ENCODE measurements at places on chromosomes 7 and 10.

DNA sequence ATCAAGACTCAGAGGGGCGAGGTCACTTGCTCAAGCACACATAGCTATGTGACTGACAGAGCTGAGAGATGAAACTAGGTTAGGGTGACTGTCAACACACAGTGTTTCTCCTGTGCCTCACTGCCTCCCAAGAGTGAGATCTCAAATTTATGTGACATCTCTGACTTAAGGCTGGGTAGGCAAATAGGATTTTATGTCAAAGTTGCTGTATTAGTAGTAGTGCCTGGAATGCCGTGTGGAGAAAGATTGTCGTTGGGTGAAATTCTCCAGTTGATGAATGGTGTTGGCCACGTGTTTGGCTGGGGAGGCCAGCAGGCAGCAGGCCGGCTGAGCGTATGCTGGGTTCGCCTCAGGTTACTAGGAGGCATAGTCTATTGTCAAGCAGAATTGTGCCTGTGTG, 148.3 kb upstream of the BMPER start:
- DNase-seq, result peak; percentile 4

DNA sequence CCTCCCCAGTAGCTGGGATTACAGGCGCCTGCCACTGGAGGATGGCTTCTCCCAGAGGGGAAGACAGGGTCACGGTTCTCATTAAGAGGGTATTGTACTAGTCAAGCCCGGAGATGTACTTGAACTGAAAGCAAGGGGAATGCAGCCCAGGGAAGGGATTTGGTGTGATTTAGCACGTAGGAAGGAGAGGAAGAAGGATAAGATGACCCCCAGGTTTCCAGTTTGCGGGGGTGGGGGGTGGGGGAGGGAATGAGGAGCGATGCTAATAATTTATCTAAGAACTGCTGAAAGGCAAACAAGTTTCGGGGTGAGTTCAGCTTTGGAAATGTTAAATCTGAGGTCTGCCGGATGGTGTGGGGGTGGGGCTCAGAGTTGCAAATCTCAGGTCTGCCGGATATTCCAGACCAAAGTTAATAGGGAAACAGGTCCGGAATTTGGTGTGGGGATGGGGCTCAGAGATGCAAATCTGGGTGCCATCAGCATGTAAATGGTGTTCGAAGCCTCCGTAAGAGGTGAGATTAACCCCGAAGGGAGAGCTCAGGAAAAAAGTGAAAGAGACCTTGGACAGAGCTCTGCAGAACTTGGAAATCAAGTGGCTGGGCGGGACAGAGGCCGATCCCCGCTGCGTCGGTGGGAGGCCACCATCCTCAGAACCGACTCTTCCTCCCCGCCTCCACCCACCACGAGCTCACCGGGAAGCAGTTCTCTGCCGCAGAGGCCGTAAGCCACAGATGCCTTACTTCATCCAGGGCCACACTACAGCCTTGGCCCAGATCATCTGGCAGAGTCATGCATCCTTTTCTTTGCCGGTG, 1.6 kb upstream of the SEPHS1 start:
- DNase-seq, result no peak

GRCh38 chr10:48610585-48611093, 5.8 kb upstream of the ARHGAP22 start:
- no peak for DNase-seq

DNA sequence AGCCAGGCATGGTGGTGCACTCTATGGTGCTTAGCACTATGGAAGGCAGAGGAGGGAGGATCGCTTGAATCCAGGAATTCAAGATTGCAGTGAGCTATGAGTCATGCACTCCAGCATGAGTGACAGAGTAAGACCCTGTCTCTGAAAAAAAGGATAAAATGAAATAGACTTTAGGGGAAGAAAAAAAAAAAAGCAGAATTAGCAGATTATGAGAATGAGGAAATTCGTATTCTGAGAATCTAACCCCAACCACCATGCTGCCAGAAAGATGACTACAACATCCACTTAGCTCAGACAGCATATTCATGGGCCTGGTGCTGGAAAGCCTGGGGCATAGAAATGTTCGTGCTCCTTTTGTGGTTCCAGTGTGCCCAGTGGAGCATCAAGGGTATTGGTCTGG, 63.3 kb downstream of the TMEM26 start:
- no peak for DNase-seq

- no peak for DNase-seq
Observed at GRCh38 chr10:45447416-45447815, 73.4 kb downstream of the ALOX5 start.

- DNase-seq, result no peak
Observed at GRCh38 chr10:86687750-86688149, 19.4 kb downstream of the LDB3 start.

DNA sequence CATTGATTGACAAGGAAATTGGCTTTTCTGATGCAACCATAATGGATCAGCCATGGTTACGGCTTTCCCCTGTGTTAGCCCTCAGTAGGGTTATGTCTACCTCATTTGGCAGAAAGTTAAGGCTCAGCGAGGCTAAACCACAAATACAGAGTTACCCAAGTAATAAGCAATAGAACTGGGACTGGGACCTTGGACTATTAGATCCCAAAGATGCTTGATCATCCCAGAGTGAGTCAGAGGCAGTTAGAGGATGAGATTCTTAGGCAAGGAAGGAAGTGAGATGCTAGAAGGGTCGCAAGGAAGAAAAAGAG, 401.4 kb downstream of the TNS3 start:
- no peak for DNase-seq

DNA sequence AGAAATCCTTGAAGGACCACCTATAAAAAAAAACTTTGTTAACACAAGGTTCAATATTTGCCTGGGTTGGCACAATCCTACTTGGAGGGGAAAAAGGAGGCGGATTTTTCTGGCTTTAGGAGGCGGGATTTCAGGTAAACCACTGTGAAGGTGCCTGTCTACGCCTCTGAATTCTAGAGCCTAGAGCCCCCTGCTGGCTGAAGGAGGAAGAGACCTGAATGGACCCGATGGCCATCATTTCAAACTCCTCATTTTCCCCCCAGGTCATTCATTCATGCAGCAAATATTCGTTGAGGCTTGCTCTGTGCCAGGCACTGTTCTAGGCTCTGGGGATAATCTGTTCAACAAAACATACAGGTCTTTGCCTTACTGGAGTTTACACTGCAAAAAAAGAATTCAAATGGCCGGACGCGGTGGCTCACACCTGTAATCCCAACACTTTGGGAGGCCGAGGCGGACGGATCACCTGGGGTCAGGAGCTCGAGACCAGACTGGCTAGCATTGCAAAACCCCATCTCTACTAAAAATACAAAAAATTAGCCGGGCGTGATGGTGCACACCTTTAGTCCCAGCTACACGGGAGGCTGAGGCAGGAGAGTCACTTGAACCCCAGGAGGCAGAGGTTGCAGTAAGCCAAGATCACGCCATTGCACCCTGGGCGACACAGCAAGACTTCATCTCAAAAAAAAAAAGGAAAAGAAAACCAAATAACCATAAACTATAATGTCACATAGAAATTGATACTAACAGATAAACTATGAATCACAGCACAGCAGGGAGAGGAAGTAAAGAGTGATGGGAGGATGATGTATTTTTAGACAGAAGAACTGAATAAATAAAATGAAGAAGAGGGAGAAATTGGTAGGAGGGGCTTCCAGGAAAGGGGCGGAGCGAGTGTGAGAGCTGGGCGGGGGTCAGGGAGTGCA, 90.1 kb upstream of the NFE2L3 start:
- DNase-seq, result no peak

GRCh38 chr7:1200045-1200444, 32.6 kb upstream of the UNCX start:
- no peak for DNase-seq

DNA sequence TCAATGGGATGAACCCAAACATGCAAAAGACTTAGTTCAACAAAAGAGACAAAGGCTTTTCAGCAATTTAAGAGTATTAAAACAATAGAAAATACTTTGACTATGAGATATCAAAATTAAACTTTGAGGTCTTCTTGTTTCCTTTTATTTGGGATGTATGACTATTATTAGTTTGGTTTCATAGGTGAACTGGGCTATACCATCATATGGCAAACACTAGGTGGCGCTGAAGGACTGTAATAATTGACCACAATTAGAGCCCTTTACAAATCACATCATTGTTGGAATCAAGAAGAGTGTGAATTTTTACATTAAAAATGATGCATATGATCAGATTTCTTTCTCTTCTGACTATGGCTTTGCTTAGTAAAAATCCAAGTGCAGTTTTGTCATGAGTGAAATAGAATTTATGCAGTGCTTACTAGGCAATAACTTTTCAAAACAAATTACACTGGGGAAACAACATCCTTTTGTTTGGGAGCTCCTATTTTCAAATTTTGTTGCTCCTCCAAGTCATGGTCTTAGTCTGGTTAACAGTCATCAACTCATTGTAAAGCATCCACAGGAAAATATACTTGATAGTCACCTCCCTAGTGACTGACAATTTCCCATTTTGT, 14.7 kb upstream of the NXPH1 start:
- no peak for DNase-seq

DNA sequence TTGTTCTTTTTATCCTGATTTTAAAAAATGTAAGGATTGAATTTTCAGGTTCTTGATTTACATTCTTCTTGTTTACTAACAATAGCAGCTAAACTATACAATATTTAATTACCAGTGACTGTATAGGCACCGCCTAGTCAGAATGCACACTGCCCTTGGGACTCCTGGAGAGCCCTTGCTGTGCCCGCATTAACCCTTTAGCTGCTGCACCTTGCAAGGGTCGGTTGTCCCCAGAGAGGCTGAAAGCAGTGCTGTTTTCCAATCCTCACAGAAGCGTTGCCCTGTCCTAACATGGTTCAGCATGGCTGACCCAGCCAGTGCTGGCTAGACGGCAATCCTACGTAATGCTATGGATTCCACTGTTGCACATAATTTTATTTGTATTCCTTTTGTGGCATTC, 102.6 kb downstream of the HECW1 start:
- DNase-seq, result no peak

GRCh38 chr10:132536241-132536876, 1.2 kb upstream of the INPP5A start:
- DNase-seq, result no peak

- no peak for DNase-seq
Observed at GRCh38 chr7:13016036-13016581, 328.7 kb downstream of the ARL4A start.

DNA sequence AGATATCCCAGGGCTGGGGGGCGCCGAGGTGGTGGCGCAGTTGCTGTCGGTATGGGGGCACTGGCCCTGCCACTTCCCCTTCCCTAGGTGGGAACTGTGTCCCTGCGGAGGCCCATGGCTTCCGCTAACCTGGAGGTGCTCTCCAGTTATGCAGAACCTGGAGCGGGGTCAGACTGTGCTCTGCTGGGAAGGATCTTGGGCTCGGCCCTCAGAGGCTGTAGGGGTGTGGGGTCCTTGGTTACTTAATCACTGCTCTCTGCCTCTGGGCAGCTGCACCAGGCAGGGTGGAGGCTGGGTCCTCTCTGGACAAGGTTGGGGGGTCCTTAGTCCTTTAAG, 2.4 kb downstream of the BRI3 start:
- no peak for DNase-seq

- DNase-seq, result no peak
Observed at GRCh38 chr10:61197057-61197456, 253.1 kb upstream of the RHOBTB1 start.

GRCh38 chr7:51772190-51772589, 455.6 kb upstream of the COBL start:
- no peak for DNase-seq

GRCh38 chr10:111650088-111650487, 533.5 kb downstream of the GPAM start:
- no peak for DNase-seq

DNA sequence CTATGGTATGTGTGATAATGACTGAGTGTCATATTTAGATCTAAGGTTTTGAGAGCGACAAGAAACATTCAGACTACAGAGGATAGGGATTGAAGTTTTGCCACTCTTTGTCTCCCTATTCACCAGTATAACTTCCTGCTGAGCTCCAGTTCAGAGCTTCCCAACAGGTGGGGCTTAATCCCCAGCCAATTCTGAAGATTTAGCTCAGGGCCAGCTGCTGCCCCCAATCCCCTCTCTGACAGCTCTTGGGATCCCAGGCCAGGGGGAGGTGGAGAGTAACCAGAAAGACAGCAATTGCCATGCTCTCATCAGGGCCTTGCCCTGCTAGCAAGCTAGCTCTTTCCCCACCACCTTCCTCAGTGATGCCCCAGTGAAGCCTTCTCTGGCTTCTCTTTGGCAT, 57.8 kb downstream of the TRIL start:
- no peak for DNase-seq

DNA sequence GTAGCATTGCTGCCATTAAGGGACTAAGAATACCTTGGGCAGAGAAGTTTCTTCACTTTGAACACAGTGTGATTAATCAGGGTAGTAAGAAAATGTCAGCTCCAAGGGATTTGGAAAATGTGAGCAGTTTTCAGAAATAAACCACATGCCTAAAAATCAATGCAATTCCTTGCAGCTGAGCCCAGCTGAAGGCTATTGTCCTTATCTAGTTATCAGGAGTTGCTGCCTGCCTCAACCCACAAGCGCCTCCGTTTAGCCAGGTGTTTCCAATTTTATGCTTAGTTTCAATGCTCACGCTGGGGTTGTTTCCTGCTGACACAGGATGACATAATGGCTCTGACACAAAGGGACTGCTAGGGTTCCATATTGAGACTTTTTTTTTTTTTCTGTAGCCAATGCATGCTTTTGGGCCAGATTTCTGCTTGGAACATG, 132.3 kb upstream of the ANK3 start:
- no peak for DNase-seq

- no peak for DNase-seq
Observed at GRCh38 chr10:28202941-28203352, 99.9 kb downstream of the MPP7 start.

DNA sequence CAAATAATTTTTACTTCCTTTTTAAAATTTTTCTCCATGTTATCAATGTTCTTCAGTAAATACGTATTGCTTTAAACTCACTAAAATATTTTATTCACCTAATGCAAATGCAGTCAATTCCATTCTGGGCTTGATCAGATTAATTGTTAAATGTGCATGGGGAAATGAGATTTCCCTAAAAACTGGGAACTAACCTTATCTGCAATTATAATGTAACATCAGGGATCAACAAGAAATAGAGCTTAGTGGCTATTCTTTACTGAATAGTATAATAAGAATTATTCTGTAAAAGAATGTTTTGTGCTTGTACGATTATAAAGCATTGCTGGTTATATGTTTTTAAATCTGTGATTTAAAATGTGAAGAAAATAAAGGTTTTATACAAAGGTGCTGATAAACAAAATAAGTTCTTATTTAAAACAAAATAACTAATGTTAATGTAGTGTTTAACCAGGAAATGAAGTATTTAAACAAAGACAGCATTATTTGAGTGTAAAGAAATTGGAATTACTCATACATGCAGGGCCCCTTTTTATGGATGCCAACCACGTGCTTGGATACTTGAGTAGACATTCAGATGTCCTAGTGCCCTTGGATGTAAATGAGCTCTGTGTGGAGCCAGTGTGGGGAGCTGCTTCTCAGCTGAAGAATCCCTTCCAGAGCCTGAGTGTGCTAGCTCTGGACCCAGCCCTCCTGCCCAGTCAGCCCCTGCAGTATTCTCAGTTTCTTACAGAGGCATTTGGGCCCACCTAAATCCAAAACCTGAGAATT, 84.2 kb downstream of the REEP3 start:
- peak; percentile 62 for DNase-seq

- DNase-seq, result no peak
Observed at GRCh38 chr7:135661311-135662122, 797 bp upstream of the STMP1 start.

- DNase-seq, result no peak
Observed at GRCh38 chr10:88095778-88096431, 232.5 kb downstream of the PTEN start.
